ENCODE measurements at places on chromosomes 3 and 15.

GRCh38 chr3:165513715-165514701 lies 317.8 kb upstream of the SLITRK3 start:
- DNase-seq, result no peak

GRCh38 chr3:141498598-141499223 lies 11.9 kb downstream of the RASA2 start:
- peak; percentile 8 for DNase-seq

DNA sequence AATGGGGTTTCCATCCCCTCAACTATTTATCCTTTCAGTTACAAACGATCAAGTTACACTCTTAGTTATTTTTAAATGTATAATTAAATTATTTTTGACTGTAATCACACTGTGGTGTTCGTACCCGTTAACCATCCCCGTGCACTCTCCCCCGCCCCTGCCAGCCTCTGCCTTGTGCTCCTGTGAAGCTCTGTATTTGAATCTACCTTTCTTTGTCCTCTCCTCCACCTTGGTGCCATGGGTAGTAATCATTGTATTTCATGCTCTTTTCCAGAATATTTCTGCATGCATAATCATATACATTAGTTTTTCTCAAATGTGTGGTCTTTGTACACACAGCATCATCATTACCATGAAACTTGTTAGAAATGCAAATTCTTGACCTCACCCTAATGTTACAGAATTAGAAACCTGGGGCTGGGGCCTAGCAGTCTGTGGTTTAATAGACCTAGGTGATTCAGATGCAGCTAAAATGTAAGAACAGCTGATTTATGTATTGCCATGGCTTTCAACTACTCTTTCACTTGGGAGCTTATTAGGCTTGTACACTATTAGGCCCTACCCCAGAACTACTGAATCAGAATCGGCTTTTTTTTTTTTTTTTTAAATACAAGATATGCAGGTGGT lies 91.5 kb downstream of the STT3B start:
- DNase-seq, result no peak

GRCh38 chr3:132416807-132417694 lies at the start of gene DNAJC13:
TSS of gene DNAJC13 (plus strand) at chr3:132417502. CDS start at chr3:132434551, 17,049 bp downstream.
- peak; percentile 87 for DNase-seq

GRCh38 chr3:39428745-39429201 lies 22.3 kb downstream of the RPSA start:
- no peak for DNase-seq

Data from gastrocnemius medialis (tissue), 4 donors.